ENCODE measurements at places on chromosomes 7 and 10.

GRCh38 chr10:59869594-59869940, 36.8 kb downstream of the CCDC6 start:
- DNase-seq = no peak

DNA sequence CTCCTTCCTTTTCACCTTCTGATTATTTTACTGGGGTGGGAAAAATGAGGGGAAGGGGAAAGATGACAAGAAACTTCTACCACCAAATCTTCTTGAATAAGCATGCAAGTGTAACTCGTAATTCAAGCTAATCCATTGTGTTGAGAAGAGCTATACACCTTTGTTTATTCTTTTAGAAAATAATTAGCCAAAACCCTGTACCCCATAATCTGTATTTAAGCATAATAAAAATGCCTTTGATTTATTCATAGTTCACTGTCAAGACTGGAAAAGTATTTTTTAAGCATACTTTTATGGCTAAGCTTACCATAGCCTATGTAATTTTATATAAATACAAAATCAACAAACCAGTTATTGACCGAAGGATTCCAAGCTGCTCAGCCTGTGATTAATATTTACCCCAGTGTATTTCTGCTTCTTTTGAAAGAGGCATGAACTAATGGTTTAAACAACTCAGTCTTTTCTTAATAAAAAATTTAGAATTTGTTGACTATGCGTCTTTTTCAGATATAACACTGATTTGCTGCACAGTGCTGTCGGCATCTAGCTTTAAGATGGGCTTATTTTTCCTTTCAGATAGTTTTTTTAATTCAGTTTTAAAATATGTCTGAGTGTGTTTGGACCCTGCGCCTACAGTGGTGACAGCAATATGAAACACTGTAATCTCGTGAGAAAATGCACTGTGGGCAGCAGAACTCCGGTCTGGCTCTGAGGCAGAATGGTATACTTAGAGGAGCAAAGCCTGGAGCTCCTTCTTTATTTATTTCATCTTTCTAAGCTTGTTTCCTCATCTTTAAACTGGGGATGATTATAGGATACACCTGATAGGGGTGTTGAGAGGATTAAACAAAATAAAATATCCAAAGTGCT, 238.8 kb upstream of the LRGUK start:
- no peak for DNase-seq

- no peak for DNase-seq
Observed at GRCh38 chr10:129728246-129728820, 235.7 kb downstream of the EBF3 start.

GRCh38 chr7:55065511-55066229, 46.9 kb downstream of the EGFR start:
- DNase-seq = no peak

GRCh38 chr10:107264742-107265141, 100.2 kb upstream of the SORCS1 start:
- DNase-seq = no peak

GRCh38 chr7:25427721-25428120, 199.4 kb upstream of the NPVF start:
- no peak for DNase-seq

GRCh38 chr7:27185013-27185853, at the start of gene HOXA11:
HOXA11 (minus strand) TSS chr7:27185232; CDS start chr7:27185144, 88 bp downstream.
- no peak for DNase-seq

GRCh38 chr7:142053988-142054387, 57.5 kb upstream of the MGAM2 start:
- DNase-seq = no peak

GRCh38 chr7:52360541-52360940, 674.9 kb upstream of the POM121L12 start:
- no peak for DNase-seq

GRCh38 chr7:102864958-102865357, 47.8 kb upstream of the LRRC17 start:
- no peak for DNase-seq

DNA sequence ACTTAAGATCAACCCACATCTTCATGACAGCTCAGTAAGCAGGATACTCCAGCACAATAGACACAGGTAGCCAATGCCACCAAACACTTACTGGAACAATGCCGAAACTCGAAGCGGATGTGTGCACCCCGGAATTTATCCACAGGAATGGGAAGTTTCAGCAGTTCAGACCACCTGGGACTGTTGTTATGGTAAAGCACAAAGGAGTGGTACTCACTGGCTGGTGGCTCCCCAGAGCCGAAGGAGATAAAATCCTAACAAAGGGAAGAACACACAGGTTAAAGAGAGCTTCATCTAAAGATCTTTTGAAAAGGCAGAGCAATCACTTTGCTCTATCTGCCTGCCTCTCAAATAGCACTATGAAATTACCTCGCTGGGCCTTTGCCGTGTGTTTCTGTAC, 305.9 kb downstream of the DOCK4 start:
- DNase-seq = no peak

- DNase-seq = no peak
Observed at GRCh38 chr10:79938728-79939406, 10.0 kb downstream of the SFTPD start.

DNA sequence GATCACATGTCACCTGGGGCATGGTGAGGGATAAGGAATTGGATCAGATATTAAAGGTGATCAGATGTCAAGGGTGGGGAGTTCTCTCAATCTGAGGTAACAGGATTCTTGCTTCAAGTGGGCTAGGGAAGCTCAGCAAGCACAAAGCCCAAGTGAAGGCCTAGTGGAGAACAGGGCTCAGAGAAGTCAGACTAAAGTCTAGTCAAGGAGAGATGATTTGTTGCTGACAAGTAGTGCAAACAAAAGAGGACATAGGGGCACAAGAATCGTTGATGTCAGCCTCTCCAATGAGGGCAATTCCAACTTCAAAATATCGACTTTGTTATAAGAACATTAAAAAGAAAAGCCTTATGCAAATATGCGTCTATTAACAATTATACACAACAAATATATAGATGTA, 852.8 kb upstream of the CELF2 start:
- no peak for DNase-seq

GRCh38 chr7:91013078-91013477, 251.2 kb upstream of the FZD1 start:
- no peak for DNase-seq

DNA sequence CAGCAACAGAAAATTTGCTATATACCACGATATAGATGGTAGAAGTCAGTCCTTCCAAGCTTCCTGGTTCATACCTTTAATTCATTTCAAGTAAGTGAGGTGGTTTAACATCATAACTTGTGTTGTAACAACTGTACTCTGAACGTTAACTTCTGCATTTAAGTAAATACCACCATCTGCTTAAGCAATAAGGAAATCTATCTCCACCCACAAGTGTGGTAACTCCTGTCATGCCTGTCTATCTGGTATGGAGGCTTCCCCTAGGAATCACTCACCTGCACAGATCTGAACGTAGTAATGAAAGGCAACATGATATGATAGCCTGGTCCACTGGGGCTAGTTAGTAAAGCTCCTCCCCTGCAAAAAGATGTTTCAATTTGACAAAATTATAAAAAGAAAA, 2.3 kb downstream of the ERLIN1 start:
- no peak for DNase-seq

DNA sequence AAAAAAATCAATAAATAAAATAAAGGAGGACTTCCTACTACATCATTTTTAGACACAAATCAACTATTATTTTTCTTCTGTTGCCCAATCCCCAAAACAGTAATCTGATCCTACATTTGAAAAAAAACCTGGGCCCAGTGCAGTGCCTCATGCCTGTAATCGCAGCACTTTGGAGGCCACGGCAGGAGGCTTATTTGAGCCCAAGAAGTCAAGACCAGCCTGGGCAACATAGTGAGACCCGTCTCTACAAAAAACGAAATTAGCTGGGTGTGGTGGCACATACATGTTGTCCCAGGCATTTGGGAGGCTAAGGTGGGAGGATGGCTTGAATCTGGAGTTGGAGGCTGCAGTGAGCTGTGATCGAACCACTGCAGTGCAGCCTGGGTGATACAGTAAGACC, 2.7 kb upstream of the GTF2I start:
- DNase-seq = no peak

DNA sequence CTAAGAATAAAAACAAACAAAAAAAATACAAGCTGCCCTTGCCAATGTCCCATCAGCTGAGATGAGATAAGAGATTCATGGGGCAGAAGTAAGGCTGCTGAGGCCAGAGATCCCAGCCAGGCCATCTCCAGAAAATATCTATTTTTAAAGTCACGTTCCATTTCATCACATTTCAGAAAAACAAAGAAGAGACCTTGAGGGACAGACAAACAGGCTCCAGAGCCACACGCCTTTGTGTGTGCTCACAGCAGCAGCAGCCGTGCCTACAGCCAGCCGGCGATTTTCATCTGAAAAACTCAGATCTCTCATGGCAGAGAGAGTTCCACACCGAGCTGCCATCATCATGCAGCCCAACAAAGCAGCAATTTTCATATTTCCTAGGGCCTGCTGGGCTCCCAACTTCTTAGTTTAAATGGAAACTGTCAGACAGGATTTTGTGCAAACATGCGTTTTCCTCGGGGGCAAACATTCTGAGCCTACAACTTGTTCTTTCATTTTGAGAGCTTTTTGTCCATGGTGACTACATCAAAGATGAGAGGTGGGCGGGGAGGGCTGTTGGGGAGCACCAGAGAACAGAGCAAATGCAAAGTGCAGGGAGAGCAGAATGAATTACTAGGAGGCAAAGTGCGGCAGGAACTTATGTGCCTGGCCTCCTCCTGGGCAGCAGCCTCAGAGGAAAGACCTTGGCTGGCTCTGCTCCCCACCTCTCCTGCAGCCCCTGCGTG, 38.8 kb downstream of the DLG5 start:
- no peak for DNase-seq

DNA sequence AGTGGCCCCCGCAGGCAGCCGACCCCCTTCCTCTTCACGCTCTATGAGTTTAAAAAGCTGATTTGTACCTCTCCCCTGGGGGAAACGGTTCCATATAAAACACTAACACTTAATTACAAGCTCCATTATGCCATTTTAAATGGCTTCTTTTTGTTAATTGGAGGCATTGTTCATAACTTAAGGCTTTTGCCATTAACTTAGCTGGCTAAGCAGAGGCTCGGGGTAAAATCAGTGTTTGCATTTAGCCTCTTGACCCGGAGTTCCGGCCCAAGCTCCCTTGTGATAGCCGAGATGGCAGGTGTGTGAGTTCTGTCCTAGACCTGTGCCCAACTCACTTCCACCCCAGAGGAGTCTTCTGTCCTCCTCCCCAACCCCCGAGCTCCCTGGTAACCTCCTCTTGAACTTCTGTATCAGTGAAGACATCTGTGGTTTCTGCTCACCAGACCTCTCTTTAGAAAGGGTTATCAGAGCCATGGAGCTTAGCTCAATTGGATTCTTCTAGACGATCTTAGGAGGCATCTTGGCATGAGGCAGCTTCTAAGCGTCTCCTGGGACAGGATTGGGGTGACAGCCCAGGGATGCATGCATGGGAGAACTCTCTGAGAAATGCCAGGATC, 34.2 kb upstream of the SH2B2 start:
- DNase-seq = no peak

DNA sequence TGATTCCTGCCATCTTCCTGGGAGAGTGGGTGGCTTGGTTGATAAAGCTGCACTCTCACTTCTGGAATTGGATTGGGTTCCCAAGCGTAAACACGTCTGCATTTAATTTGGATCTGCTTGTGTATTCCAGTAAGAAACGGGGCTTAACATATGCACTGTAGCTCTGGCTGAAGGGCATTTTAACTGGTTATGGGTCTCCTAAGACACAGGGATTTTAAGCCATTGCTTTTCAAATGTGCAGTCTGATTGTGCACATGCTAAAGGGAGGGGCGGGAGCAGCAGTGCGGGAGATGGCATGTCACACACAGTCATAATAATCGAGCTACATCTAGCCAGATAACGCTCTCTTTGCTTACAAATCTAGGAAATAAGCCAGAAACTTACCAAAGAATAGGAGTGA, 247.3 kb upstream of the LYZL1 start:
- no peak for DNase-seq

- DNase-seq = no peak
Observed at GRCh38 chr10:60687679-60688078, 90.6 kb upstream of the CDK1 start.

- no peak for DNase-seq
Observed at GRCh38 chr7:25288556-25289307, 60.4 kb upstream of the NPVF start.

- DNase-seq = no peak
Observed at GRCh38 chr10:132421847-132422751, 25.1 kb downstream of the PWWP2B start.

DNA sequence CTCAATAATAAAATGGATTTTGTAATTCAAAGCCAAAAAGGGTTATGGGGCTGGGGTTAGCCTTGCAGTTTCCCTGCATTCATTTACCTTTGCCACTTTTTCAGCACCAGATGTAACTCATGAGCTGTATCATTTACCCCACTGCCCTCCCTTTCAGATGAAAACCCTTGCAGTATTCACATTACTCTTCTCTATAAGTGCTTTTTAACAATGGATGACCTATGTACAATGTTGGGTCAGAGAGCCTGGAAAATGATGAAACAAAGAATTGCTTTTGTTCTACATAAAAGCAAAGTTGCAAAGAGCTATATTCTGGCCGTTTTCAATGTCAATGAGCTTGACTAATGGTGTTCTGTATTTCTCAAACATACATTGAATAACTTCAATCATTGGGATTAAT, 189.7 kb downstream of the TMEM26 start:
- no peak for DNase-seq

DNA sequence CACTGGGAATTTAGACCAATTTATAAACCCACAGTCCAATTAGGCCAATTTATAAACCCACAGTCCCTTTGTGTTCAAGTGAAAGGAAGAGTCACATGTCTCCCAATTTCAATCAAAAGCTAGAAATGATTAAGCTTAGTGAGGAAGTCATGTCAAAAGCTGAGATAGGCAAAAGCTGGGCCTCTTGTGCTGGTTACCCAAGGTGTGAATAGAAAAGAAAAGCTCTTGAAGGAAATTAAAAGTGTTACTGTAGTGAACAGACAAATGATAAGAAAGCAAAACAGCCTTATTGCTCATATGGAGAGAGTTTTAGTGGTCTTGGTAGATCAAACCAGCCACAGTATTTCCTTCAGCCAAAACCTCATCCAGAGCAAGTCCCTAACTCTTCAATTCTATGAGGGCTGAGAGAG, 245.0 kb downstream of the HDAC9 start:
- no peak for DNase-seq

GRCh38 chr7:132386201-132386681, 190.0 kb downstream of the PLXNA4 start:
- no peak for DNase-seq

- no peak for DNase-seq
Observed at GRCh38 chr10:126949161-126949503, 43.9 kb downstream of the DOCK1 start.

- no peak for DNase-seq
Observed at GRCh38 chr7:108335269-108335918, 120.8 kb downstream of the NRCAM start.

- DNase-seq = no peak
Observed at GRCh38 chr10:69928339-69928738, 124.3 kb upstream of the MACROH2A2 start.

- DNase-seq = no peak
Observed at GRCh38 chr7:99868246-99868645, 8.6 kb downstream of the OR2AE1 start.

- DNase-seq = no peak
Observed at GRCh38 chr7:43072530-43072929, 39.9 kb upstream of the HECW1 start.

GRCh38 chr7:124074007-124074406, 41.1 kb upstream of the TMEM229A start:
- DNase-seq = no peak

Measured in stimulated activated CD8-positive, alpha-beta memory T cell treated with anti-CD3 and anti-CD28 coated beads, Interleukin-2, amount 100 ng/mL, for 1 hour (primary cell).